ENCODE measurements at places on chromosomes 5 and 9.

GRCh38 chr5:1662559-1663085, 137.0 kb downstream of the MRPL36 start:
- no peak for DNase-seq

GRCh38 chr9:36738318-36738976, 165.8 kb downstream of the MELK start:
- no peak for DNase-seq

- DNase-seq, result no peak
Measured at GRCh38 chr5:123992641-123993040, 480.7 kb downstream of the CSNK1G3 start.

- DNase-seq, result no peak
Measured at GRCh38 chr9:134222018-134222573, 57.7 kb upstream of the RNU6ATAC start.

GRCh38 chr5:169706071-169706470, 69.0 kb downstream of the DOCK2 start:
- no peak for DNase-seq

DNA sequence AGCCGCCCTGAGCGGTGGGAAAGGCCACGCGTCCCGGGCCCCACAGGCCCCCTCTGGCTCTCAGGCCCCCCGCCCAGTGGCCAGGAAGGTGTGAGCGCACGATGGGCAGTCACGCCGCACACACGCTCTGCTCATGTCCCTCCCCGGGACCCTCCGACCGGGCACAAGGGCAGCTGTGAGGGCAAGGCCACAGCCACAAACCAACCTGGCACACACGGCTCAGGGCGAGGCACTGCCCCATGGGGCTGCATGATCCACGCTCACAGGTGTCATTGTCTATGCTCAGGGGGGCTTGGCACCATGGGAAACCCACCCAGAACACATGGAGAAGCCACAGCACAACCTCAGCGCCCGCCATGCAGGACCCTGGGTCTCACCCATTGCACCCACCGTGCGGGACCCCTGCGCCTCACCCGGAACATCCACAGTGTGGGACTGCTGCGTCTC, 51.3 kb downstream of the SLC12A7 start:
- no peak for DNase-seq

- DNase-seq, result no peak
Measured at GRCh38 chr9:121837113-121837961, 185.9 kb downstream of the DAB2IP start.

GRCh38 chr9:91771027-91771426, 179.0 kb downstream of the ROR2 start:
- no peak for DNase-seq

GRCh38 chr9:93084471-93084881, 11.5 kb upstream of the CARD19 start:
- no peak for DNase-seq

DNA sequence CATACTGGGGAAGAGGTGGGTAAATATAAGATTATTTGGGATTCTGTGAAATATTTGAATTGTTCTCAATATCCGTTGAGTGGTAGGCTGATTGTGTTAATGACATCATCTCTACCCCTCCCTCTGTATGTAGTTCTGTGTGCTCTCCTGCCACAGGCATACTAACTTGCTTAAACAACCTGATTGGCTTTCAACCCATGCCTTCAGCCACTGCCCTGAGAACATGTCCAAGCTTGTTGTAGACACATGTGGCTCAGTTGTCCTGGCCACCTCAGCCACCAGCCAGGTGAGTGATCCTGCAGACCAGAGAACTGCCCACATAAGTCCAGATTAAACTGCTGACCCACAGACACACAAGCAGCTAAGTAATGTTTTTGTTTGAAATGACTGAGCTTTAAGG, 31.1 kb downstream of the ANKS6 start:
- DNase-seq, result no peak

GRCh38 chr9:127937056-127937387, 632 bp downstream of the DPM2 start:
- no peak for DNase-seq

GRCh38 chr9:23587433-23587832, 238.6 kb downstream of the ELAVL2 start:
- DNase-seq, result no peak

DNA sequence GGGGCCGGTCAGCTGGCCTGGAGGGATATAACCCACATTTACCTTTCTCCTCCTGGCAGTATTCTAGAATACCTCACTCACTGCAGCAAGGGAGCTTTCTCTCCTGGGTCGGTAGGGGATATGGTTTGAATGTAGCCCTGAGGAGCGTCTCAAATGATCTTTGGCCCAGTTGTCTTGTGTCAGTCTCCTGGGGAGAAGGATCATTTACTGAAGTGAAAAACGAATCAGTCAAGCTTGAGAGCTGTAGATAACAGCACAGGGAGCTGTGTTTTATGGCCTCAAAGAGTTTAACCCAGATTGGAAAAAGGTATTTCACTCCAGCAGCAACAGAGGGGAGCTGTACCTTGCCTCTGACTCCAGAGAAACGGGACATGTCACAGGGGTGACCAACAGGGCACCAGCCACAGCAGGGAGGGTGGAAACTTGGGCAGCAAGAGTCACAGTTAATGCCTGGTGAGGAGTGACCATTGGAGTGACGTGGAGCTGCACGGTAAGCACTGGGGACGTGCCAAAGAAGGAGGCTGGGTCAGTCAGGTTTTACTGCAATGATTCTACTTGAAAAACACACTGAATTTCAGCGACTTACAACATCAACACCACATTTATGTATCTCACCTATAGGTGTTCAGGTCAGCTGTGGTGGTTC, 29.8 kb upstream of the ZFR start:
- DNase-seq, result no peak

DNA sequence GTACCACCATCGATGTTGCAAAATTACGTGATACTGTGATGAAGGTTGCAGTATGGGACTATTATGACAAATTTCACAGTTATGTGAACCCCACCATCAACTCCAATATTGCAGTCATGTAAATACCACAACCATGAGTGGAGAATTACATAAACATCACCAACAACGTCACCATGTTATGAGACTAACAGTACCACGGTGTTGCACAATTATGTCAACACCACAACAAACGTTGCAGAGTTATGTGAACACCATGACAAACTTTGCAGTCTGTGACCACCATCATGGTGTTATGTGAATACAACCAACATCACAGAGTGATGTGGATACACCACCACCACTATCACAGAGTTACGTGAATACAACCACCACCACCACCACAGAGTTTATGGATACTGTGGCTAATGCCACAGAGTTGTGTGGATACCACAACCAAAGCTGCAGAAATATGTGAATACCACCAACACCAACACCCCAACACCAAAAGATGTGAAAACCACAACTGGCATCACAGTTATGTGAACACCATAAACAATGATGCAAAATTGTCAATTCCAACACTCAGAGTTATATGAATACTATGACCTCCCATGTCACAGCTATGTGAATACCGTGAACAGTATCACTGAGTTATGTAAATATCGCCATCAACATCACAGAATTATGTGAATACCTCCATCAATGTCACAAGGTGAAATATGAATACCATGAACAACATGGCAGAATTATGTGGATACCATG, 62.4 kb downstream of the SHC3 start:
- no peak for DNase-seq

DNA sequence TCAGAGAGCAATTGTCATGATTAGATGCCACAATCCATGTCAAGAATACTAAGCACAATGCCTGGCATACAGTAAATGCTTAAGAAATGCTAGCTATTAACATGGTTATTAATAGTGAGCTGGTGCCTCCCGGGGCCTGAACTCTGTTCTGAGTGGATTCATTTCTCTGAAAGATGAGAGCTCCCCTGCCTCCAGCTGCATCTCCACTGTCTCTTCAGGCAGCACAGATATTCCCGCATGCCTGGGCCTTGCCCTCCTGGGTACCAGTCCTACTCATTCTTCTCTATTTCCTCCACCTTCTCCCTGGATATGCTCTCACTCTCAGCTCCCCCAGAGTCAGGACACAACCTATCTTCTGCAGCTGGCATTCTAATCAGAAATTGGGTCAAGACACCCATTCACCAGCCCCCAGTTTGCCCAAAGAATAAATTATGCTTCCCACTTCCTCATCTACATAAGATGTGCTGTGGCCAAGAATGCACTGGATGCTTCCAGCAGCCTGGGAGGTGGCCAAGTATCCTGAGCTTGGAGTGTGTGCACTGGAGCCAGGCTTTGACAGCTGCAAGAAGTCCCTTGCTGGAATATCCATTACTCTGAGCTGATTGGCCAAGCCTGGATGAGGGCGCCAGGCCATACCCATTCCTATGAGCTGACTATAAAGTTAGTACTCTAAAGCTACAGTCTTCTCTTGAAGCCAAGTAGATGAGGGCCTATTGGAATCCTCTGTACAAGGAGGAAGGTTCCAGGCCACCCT, 669.0 kb downstream of the ACTL7B start:
- no peak for DNase-seq

DNA sequence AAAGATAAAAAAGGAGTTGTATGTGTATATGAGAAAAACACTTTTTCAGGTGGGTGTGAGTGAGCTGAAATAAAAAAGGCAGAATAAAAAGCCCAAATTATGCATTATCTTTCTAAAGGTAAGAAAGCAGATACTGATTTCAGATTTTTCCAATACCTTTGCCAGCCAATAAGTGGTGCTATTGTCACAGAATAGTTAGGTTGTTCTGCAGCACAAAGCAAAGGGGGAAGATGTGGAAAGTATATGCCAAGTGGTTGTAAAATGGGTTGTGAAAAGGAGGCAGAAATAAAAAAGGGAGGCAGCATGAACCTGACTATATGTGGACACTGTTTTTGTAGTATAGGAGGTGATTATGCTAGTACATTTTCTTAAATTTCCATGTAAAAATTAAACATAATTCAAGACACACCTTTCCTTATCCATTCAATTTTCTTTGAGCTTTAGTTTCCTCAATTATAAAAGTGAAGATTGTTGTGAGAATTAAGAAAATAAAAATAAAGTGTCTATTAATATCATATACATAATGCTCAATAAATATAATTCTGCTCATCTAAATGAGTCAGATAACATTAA, 106.7 kb downstream of the SMIM15 start:
- no peak for DNase-seq

DNA sequence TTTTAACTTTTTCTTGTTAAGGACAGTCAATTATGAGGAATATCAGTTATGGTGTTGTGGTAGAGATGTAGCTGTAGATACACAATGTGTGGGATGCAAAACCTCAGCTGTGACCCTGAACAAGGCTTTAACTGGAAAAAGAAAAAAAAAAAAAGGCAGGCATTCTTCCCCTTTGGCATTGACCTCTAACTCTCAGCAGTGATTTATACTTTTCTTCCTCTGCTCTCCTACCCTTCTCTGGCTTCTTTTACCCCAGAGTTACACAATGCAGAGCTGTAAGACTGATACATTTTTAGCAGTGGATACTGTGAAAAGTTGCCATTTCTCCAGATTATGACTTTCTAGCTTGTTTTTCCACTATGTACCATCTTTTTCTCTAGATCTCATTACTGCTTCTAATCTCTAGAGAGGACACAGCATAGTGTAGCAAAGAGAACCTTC, 2.0 kb downstream of the CTNNAL1 start:
- no peak for DNase-seq

DNA sequence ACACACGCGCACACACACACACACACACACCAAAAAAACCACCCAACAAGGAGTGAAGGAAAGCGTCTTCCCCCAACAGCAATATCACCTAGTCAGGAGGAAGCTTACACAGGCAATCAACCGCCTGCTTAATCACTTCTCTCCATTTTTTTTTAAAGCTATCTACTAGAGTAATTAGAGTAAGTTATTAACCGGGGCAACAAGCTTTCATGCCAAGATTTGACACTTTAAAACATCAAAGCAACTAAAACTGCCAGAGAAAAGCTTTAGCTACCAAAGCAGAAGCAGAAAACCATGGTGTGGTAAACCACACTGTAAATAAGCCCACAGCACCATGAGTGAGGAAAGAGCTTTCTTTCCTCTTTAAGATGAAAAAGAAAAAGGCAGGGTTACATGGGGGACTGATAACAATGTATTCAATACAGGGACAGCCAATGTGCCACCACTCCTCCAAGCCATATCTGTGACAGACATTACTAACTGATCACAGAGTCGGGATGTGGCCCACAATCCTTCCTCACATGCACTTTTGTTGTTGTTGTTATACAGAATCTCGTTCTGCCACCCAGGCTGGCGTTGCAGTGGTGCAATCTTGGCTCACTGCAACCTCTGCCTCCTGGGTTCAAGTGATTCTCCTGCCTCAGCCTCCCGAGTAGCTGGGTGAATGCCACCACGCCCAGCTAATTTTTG, 282.1 kb downstream of the CRB2 start:
- no peak for DNase-seq

DNA sequence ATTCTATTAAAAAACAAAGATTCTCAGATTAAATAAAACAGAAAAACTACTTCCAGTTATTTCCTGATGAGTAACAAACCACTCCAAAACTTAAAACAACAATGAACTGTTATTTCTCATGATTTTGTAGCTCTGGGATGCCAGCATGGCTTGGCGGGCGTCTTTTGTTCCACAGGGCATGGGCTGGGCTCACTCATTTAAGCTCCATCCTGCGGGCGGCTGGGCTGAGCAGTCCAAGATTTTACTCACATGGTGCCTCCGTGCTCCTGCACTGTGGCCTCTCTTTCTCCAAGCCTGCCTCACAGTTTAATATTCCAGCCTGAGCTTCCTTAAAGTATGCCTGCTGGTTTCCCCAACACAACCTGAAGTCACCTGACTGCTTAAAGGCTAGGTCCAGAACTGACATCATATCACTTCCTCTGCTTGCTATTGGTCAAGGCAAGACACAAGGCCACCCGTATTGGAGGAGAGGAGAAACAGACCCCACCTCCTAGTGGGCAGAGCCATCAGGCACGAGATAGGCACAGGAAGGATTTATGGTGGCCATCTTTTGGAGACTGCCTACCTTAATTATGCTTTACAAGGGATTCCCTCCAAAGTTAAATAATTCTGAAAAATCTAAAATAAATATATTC, 41.6 kb upstream of the ZBTB43 start:
- no peak for DNase-seq

DNA sequence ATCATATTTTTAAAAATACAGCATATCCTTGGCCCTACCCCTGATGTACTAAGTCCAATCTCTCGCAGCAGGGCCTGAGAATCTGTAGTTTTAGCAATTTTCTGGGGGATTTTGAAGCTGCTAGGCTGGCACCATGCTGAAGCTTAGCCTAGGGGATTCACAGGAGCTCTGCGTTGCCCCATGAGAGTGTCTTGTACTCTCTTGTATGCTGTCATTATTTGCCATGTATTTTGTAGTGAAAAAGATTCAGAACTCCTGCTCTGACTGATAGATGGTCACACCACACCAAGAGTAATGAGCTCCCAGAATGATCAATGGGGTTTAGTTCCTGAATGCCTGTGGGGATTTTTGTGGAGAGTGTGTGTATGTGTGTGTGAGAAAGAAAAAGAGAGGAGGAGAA, 20.7 kb upstream of the TRMT10B start:
- no peak for DNase-seq

DNA sequence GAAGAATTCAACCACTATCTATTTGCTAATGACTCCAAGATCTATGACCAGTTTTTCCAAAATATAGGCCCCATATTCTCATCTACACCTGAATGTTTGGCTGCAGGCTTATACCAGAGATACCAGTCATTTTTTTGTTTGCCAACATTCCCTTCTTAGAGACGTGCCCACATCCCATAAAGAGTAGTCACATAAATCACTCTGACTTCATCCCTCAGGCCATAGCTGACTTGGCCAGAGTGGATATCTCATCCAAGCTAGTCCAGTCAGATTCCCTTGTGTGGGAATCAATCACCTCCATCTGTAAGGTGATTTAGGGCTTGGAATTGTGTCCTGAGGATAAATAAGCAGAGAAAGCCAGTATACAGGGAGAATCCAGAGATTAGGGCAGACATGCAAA, 124.3 kb upstream of the SLC24A2 start:
- DNase-seq, result no peak

- DNase-seq, result no peak
Measured at GRCh38 chr5:39158127-39158593, 61.2 kb downstream of the FYB1 start.

Measured in stimulated activated CD4-positive, alpha-beta T cell treated with anti-CD3 and anti-CD28 coated beads, TNF-alpha, amount 100 ng/mL, for 48 hours (primary cell).